ENCODE measurements at places on chromosomes 13 and 19.

GRCh38 chr13:104694397-104694796 is 1628.2 kb upstream of the SLC10A2 start:
- DNase-seq: no peak

- no peak for DNase-seq
Observed at GRCh38 chr19:51541458-51542357, 10.2 kb upstream of the SIGLEC6 start.

DNA sequence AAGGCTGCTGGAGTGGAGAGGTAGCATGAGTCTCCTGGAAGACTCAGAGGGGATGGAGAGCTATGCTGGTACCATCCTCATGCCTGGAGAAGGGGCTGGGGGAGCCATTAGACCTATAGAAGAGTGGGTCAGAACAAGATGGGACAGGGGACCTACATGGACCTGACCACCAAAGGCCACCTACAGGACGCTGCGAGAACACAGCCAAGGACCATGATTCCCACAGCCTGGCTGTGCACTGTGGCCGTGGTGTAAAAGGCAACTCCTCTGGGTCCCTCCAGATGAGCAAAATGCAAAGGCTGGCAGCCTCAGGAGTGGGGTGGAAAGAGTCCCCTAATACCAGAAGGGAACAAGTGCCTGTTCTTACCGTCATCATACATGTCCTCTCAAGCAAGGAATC is 216.2 kb downstream of the SLC7A1 start:
- DNase-seq: no peak

GRCh38 chr19:16330368-16330801 is 5.8 kb downstream of the KLF2 start:
- DNase-seq: peak; percentile 77

DNA sequence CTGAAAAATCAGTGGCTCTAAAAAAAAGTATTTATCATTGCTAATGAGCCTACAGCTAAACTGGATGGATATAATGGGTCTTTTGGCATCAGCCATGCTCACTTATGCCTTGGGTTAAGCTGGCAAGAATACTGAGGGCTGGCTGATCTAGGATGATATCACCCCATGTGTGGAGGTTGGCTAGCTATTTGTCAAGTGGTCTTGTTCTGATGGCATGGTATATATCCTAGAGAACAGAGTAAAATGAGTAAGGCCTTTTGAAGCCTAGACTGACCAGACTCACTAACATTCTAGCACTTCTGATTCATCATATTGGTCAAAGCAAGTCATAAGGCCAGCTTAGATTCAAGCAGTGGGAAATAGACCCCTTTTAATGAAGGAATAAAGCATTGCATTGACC is 383.0 kb downstream of the SLITRK1 start:
- no peak for DNase-seq

DNA sequence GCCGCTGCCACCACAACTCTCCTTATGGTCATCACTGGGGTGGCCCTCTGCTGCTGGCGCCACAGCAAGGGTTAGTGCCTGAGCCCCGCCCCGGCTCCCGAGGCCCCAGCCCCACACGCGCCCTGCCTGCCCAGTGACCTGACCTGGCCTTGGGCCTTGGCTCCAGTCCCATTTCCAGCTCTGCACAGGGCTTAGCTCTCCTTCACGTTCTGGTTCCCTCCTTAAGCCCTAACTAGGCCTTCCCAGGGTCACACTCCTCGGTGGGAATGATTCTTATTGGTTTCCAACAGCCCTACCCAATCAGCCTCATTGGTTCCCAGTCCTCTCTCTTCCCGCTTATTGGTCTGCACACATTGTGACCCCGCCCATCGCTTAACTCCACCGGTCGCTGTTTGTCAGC is 5.8 kb downstream of the KIRREL2 start:
- no peak for DNase-seq

DNA sequence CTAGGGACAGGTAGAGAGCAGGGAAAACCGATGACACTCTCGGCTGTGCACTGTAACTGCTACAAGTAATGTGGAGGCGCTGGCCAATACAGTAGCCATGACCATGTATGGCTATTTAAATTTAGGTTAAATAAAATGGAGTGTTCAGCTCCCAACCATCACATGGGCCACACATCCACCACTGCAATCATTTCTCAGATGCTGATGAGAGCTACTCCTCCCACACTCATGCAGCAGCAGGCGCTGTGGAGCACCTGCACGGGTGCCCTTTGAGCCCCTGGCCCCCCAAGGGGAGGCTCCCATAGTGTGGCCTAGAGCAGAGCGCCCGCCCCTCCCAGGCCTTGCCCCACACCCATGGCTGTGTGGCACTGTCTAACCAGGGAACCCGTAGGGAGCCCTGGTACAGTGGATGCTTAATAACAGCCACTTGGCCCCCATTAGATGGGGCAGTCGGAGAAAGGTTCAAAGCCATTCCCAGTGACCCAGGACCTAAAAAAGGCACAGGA is 6.0 kb downstream of the ACP4 start:
- DNase-seq: no peak

DNA sequence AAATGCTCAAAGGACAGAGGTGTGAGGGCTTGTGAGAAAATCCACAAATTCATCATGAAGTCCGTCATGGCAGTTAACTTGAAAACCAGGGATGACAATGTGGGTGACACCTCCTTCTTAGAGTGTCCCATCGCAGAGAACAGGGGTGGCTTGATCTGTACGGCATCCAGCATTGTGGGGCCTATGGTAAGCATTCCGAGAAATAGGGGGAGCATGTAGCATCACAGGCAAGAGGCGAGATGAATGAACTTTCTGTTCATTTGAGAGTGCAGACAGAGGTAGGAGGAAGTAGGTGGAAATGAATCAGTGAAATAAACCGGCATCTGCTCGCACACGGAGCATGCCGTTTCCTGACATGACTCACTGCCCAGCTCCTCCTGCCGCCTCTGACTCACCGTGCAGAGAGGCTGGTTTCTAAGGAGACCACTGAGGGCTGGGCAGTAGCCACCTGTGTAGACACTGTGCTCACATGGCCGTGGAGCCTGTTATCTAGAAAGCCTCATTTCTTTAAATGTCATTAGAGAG is 339.0 kb downstream of the RFC3 start:
- DNase-seq: no peak

- DNase-seq: no peak
Observed at GRCh38 chr13:25743421-25743820, 308.4 kb downstream of the SHISA2 start.

- no peak for DNase-seq
Observed at GRCh38 chr13:42137856-42138537, 89.5 kb downstream of the DGKH start.

DNA sequence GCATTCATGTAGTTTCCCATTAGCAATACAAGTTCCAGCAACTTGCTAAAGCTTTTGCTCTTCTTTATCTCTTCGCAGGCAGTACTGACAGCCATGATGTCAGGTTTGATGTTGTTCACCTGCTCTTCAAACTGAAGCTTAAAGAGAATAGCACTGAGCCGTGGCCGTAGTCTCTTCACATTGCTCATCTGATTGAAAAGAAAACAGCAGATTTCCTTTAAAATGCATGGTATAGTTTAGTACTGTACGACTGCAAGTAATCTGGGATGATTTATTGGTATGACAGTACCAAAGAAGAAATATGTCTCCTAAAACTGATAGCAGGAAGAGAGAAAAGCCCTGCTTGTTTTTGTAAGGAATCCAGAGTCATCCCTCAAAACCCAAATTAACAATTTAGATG is 284.4 kb downstream of the DIAPH3 start:
- DNase-seq: no peak

DNA sequence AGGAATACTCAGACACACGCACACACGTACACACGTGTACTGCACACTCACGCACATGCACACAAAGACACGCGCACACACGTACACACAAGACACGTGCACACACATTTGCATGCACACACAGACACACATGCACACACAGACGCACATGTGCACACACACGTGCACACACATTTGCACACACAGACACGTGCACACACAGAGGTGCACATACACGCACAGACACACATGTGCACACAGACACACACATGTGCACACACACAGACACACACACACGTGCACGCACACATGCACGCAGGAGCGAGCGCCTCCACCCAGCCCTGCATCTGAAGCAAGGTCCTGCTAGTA is 81.1 kb downstream of the GADD45B start:
- DNase-seq: no peak

DNA sequence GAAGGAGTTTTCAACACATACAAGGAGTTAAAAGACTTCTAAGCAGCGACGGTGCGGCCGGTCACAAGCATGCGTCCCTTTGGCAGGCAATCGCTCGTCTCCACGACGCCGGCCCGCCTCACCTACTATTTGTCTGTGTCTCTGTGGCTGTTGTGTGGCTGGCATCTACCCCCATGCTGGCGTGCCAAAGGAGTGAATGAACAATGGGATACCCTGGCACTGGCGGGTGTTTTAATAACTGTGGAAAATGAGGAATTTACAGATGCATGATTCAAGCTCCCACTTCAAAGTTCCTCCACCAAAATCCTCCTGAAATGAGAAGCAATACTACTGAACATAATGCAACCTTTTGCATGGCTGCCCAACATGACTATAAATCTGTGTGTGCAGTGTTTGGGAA is 176.6 kb downstream of the KLF5 start:
- no peak for DNase-seq

- no peak for DNase-seq
Observed at GRCh38 chr13:105740739-105741138, 794.7 kb downstream of the EFNB2 start.

GRCh38 chr13:44844786-44845185 is 144.5 kb downstream of the NUFIP1 start:
- no peak for DNase-seq

GRCh38 chr13:98372876-98373275 is 195.8 kb upstream of the RNF113B start:
- no peak for DNase-seq

DNA sequence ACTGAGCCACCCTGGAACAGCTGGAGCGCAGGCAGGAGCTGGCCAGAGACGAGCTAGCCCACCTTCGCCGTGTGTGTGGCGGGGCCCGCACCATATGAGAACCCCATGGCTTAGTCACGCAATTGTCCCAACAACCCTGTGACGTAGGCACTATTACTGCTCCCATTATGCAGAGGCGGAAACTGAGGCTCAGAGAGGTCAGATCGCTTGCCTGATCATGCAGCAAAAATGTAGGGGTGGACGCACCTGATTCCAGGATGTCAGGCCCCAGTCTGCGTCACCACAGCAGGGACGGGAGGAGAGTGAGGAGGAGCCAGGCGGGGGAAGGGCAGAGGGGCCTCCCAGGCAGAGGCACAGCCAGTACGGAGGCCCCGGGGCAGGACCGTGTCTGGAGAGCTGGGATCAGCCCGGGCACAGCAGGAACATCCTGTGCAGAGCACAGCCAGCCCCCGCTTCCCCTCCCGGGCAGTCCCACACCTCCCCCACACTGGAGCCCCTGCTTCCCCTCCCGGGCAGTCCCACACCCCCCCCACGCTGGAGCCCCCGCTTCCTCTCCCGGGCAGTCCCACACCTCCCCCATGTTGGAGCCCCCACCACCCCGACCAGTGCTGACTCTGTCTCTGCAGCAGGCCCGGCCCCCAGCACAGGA is 16.7 kb downstream of the PIP5K1C start:
- no peak for DNase-seq

DNA sequence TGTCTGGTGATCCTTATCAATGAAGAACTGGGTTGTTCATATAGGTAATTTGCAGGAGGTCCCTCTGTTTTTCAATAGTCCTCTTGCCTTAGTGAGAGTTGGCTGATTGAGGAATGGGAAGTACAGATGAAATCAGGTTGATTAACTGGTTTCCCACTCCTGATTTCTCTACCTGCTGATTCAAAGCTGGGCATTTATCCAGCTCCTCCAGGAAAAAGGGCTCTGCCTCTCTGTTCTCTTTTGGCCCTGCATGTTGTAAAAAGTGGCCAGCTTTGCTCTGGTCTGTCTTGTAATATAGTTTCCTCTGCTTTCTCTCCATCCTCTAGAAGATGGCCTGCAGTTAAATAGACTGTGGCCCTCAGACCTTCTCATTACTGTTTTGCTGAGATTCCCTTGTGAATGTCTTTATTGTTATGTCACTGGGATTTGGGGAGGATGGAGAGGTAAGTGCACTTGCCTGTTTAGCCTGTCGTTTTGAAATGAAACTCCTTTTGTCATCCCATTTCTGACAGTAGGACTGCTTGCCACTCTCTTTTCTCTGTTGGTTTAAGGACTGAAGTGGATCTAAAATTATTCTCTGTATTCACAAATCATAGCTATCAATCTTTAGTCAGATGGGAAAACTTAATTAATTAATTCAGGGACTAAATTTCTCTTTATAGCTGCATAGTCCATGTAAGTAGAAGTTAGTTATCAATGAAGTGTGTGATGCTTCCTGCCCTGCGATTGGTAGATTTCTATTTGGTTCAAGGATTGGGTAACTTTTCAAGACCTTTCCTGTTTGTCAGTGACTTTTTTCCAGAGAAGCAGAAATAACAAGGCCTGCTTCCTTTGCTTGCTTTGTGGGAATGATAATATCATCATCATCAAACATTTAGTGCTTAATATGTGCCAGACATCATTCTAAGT is 28.5 kb downstream of the GARRE1 start:
- DNase-seq: no peak

GRCh38 chr13:21730186-21730880 is 59.5 kb downstream of the FGF9 start:
- no peak for DNase-seq

GRCh38 chr13:26280295-26280694 is 26.4 kb downstream of the CDK8 start:
- no peak for DNase-seq

- peak; percentile 98 for DNase-seq
Observed at GRCh38 chr19:48872182-48872883, at the start of gene PPP1R15A. Gene PPP1R15A (plus strand): TSS chr19:48872421. CDS start chr19:48873234, 813 bp downstream.

DNA sequence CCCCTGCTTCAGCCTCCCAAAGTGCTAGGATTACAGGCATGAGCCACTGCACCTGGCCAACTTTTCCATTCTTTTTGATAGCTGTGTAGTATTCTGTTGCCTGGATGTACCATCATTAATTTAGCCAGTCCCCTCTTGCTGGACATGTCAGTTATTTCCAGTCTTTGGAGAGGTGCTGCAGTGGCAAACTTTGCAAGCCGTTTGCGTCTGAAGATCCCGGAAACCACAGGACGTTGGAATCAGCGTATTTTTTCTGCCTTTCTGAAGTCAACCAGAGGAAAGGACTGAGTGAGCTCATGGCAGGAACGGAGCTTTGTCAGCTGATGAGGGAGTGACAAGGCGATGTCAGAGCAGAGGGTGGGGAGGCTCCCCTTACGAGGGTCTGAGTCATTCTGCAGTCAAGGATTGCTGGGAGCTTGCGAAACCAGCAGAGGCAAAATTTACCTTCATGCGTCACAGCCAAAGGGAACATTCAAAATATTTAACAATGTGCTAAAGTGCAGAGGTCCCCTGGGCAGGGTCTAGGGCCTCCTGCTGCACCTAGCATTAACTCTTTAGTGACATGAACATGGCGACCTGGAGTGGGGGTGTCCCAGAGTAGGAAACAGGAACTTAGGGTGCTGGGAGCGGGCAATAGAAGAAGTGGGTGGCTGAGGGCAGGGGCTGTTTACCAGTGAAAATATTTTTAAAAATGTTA is 5.6 kb downstream of the C5AR1 start:
- no peak for DNase-seq

DNA sequence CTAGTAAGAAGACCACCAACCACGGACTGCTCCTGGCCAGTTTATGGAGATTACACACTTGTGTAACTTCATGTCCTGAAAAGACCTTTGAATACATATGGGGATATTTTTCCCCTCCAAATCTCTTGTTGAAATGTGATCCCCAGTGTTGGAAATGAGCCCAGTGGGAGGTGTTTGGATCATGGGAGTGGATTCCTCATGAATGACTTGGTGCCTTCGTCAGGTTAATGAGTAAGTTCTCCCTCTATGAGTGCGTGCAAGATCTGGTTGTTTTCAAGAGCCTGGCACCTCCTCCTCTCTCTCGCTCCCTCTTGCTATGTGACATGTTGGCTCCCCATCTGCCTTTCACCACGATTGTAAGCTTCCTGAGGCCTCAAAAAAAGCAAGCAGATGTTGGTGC is 769.0 kb upstream of the SLITRK1 start:
- no peak for DNase-seq

- no peak for DNase-seq
Observed at GRCh38 chr13:99990126-99990977, 8.8 kb downstream of the ZIC2 start.

Data from stimulated activated CD8-positive, alpha-beta memory T cell treated with anti-CD3 and anti-CD28 coated beads, Interleukin-4, amount 100 ng/mL, for 1 hour (primary cell).